CD4-positive, alpha-beta T cell treated with Interleukin-12 subunit alpha and Interleukin-12 subunit beta, for 1 hour (primary cell): ENCODE measurements at places on chromosomes 7 and 10.

DNA sequence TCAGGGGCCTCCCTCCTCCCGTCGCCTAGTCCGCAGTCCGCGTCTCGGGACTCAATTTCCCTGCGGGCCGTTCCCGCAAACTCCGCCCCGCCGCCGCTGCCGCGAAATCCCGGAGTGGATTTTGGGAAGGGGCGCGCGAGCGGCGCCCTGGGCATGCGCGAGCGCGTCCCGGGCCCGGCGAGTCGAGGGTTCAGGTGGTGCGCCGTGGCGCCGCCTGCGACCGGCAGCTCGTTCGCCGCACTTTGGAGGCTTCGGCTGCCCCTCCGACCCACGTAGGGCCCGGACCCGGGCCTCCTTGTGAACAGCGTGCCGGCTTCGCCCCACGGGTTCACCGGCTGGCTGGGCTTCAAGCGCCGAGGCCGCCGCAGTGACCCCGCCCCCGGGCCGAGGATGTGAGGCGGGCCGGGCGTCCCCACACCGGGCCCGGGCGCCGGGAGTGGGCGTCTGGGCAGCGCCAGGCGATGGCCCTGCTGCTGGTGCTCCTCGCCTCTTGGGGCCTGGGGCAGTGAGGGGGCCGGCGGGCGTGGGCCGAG is at the start of gene PLEKHA8:
PLEKHA8 (plus strand) TSS at position 197 of the 533 bp plus-strand sequence. CDS start 351 bp downstream, outside the sequence.
- DNase-seq: peak; percentile 92

- DNase-seq: no peak
Observed at GRCh38 chr7:148515728-148516695, 74.6 kb upstream of the C7orf33 start.

DNA sequence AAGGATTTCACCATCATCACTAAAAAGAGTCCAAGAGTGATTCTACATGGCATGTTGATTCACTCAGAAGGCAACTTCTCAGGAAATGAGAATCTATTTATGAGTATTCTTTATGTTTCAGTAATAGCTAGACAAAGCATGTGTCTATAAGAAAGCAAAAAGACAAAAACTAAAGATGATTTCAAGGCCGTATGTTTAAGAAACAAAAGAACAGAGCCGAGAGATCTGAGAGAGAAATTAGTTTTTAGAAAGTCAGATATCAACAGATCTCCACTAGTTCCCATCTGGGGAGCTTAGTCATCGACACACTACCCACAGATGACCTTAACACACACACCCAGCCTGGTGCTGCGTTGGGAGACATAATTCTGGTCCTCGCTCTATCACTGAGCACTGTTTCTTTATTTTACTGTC is 21.0 kb downstream of the PIP4K2A start:
- DNase-seq: peak; percentile 41

DNA sequence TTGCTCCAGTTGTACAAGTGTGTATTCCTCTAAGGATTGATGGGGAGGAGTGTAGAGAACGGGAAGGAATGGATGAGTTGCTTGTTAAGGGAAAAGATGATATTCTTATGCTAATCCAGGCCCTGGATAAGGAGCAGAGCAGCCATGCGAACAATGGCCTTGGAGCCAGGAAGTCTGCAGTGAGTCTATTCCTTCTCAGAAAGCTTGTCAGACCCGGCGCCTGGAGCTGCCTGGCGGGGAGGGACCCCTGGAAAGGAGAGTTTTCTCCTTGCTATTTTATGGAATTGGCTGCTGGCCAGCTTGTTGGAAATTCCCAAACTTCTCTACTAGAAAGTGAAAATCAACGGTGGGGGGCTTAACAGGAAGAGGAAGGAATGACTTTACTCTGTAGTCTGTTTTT is 89.1 kb downstream of the MMRN2 start:
- DNase-seq: no peak

DNA sequence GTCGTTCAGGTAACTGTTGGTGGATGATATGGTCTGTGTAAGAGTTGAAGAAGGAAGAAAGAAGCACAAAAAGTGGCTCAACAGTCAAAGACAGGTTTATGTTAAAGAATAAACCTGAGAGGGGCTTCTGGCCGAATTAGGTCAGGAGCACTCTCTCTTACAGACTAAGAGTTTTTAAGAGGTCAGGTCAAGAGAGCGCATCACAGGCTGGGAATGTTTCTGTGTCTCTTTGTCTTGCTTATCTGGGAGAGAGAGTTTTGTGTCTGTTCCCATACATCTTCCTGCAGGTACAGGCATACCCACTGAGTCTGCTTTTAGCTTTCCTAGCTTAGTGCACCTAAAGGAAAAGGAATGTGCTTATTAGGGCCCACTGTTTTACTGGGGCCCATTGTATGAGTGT is 22.2 kb upstream of the PRPF18 start:
- no peak for DNase-seq

- no peak for DNase-seq
Observed at GRCh38 chr10:73909540-73910115, 1.3 kb upstream of the PLAU start.

- DNase-seq: no peak
Observed at GRCh38 chr7:142956951-142957623, 5.1 kb downstream of the KEL start.

DNA sequence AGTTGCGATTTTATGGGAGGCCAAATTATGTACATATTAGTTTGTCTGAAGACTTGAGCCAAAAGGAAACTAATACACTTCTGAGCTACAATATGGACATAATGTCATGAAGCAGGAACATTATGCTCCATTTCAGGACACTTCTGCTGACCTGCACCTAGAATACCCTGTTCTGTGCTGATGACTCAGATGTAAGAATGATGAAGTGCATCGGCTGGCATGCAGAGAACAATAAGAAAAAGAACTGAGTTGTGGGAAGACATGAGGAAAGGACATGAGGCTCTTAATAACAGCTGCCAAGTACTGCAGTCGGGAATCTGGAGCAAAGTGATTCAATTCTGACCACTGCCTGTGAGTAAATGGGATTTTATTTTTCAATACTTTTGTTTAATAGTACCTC is 192.9 kb upstream of the VSTM2A start:
- no peak for DNase-seq

- DNase-seq: no peak
Observed at GRCh38 chr10:133128126-133129070, 31.6 kb upstream of the KNDC1 start.
